NCI-H510A (cell line): ENCODE measurements at places on chromosomes 3 and 15.

- no peak for DNase-seq
Measured at GRCh38 chr15:69489073-69489571, 36.5 kb downstream of the RPLP1 start.

GRCh38 chr3:56911363-56911762 lies 109.6 kb upstream of the ARHGEF3 start:
- DNase-seq, result no peak

DNA sequence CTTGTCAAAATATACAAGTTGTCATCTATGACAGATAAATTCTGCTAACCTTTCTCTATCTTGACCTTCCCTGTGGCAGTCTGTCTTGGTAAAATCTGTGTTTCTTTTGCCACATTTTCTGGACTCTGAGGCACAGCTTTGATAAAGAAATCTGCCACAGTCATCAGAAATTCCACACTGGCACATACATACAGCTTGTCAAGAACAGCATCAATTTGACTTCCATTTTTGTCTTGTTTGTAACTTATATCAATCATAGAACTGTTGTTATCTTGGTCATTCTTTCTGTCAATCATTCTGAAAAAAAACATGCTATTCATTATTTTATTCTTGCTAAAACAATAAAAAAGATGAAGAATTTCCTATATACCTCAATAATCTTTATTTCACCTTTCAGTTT lies 130.8 kb downstream of the VPS13C start:
- no peak for DNase-seq

- peak; percentile 15 for DNase-seq
Measured at GRCh38 chr3:195106418-195106906, 164.5 kb downstream of the XXYLT1 start.

DNA sequence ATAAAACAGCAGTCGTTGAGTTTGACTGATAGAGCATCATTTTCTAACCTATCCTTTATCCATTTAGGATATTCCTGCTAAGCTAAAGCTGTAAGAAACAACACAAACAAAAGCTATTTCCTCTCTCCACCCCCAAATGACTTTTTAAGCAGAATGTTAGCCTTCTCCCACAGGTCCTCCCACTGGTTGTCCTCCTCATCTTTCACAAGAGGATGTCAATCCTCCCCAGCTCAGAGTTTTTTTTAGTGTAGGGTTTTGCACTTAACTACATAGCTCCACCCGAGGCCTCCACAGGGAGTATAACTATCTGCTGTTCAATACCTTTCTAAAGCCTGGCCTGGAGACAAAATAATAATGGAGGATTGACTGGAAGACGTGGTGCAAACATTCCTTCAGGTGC lies 7.8 kb downstream of the SETMAR start:
- DNase-seq, result no peak

- no peak for DNase-seq
Measured at GRCh38 chr3:168467115-168467714, 371.5 kb upstream of the GOLIM4 start.

DNA sequence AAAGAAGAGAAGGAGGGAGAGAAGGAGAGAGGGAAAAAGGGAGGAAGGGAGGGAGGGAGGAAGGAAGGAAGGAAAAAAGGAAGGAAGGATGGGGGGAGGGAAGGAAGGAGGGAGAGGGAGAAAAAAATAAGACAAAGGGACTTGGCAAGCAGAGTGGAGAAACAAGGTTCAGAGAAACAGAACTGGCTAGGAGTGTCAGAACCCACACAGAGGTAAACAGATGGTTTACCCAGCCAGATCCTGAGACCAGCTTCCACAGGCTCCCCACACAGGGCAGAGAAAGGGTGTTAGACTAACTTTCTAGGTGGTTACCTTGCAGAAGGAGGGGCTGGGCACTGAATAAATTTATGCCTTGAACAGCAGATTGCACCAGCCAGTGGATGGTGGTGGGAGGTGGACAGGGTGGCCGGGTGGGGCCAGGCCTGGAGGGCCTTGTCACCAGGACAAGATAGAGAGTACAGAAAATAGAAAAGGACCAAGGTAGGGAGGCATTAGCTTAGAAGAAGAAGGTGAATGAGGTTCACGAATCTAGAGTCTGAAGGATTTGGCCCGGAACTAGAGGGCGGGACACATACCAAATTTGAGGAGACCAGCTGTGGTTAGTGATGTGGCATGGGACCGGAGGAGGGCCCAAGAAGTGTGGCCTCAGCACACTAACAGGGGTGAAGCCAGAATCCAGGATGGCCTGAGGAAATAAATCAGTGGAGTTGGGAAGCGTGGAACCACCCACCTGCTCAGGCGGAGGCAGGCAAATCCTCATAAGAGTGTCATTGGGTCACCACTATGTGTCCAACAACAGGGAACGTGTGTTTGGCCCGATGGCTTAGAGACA lies 1.2 kb upstream of the TM4SF1 start:
- no peak for DNase-seq

GRCh38 chr3:128352326-128352725 lies 114.4 kb downstream of the DNAJB8 start:
- no peak for DNase-seq

GRCh38 chr3:115667738-115668065 lies 44.4 kb downstream of the GAP43 start:
- DNase-seq, result no peak

DNA sequence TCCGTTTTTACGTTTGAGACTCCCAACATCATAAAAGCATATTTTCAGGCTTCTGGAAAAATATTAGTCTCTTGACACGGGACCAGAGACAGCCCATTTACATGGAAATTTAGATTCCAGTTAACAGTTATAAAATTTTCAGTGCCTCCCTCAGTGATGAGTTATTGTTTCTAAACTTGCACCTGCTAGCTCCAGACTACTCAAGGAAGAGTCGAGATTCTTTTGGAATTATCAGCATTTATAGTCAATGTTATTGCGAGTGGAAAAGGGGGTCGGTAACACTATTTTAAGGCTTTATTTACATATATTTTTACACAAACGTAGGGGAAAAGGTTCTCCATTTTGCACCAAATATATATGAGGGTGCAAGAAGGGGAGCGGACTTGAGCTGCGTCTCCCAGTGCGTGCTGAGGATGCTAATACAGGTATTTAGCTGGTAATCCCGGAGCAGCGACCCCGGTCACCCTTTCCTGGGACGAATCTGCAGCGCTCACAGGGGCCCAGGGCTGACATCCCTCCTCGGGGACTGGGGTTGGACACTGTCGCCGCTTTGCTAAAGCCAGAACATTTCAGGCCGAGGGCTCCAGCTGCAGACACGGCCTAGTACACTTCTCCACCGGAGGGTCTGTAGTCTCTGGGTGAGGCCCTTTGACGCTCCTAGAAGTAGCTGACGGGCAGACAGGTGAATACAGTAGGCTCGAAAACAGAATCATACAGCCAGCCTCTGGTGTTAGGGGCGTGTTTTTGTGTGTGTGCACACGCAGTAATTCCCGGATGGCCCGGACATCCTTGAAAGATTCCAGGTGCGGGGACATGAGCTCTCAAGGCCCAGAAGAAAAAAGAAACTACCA lies 729 bp upstream of the ZBTB11 start:
- no peak for DNase-seq

- no peak for DNase-seq
Measured at GRCh38 chr15:38508647-38509046, 54.7 kb downstream of the FAM98B start.

DNA sequence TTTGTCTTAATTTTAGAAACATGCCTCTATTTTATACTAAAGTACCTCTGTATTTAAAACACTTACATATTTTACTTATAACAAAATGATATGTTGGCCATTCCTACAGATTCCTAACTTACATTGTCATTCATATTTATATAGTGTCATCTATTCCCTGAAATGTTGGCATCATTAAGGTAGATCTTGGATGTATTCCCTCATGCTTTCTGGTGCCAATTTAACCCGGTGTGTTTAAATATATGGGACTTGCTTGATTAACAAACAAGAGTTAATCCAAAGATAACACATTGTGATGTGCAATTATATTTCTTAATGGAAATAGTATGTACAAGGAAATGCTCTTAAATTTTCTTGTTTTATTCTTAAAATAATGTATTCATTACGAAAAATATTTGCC lies 352.3 kb downstream of the NAALADL2 start:
- DNase-seq, result no peak
